ENCODE measurements at places on chromosomes 12 and 14. TPM values are rescaled to one million over a fixed set of nuclear protein-coding genes. Genes with fewer than 3 reads are reported as not detected.

DNA sequence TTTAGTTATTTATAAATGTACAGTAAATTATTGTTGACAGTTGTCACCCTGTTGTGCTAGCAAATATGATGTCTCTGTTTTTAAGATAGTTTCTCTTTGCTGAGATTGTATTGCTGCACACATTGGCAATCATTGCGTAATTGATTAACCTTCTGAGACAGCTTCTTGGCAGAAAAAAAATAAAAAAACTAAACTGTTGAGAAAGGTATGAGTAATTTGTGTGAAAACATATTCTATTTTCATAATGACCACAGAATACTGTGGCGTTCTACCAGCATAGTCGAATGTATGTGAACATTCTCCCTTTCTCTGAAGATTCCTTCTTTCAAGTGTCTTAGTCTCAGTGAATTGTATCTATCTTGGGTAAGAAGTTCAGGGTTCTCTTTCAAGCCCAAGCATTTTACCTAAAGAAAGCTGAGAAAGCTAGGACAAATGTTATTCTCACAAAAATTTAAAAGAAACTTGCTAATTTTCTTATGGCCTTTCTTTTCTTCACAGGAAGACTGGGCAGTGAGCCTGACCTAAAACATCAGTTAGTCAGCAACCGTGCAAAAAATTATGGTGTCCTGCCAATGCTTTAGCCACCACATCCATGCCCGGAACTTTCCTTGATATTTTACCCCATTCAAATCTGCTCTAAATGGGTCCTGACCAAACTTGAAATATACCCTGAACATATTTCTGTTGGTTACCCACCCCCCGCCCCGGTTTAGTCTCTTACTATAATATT lies 69.0 kb upstream of the REP15 start:
- H3K27me3 ChIP-seq, result peaks cover 3% of the 10 kb centered on the region
- H3K27ac ChIP-seq, result no peak overlapping the region
- no peaks in the 10 kb centered on the region for H3K36me3 ChIP-seq

GRCh38 chr12:90943255-90943654 lies 11.7 kb downstream of the CCER1 start:
- DNase-seq, result no peak
- H3K27ac ChIP-seq, result no peak overlapping the region
- no peak overlapping the region for H3K4me3 ChIP-seq
- no peaks in the 10 kb centered on the region for H3K4me1 ChIP-seq

Gene APOF
- total RNA-seq, result not detected

Gene BLTP3B
- total RNA-seq, result 34.1 TPM

Gene ING4
- total RNA-seq, result 10.9 TPM

Gene ADCY6
- total RNA-seq, result 0.18 TPM

GRCh38 chr12:107642240-107642639 lies 43.4 kb upstream of the PWP1 start:
- no peak overlapping the region for H3K27ac ChIP-seq
- no peak for DNase-seq
- no peaks in the 10 kb centered on the region for H3K27me3 ChIP-seq
- no peaks in the 10 kb centered on the region for H3K4me1 ChIP-seq

Gene AICDA
- not detected for total RNA-seq

Gene TIMM9
- 91.6 TPM for total RNA-seq

GRCh38 chr12:77054851-77055250 lies 10.5 kb downstream of the E2F7 start:
- no peaks in the 10 kb centered on the region for H3K4me1 ChIP-seq
- peaks cover 23% of the 10 kb centered on the region for H3K36me3 ChIP-seq
- H3K27ac ChIP-seq, result no peak overlapping the region
- no peaks in the 10 kb centered on the region for H3K27me3 ChIP-seq

- peaks cover 14% of the 10 kb centered on the region for H3K4me1 ChIP-seq
- H3K27me3 ChIP-seq, result peaks cover 6% of the 10 kb centered on the region
- H3K36me3 ChIP-seq, result no peaks in the 10 kb centered on the region
- no peak for DNase-seq
Observed at GRCh38 chr12:6069437-6070093, 54.9 kb downstream of the VWF start.

Gene CLEC4A
- total RNA-seq, result not detected

DNA sequence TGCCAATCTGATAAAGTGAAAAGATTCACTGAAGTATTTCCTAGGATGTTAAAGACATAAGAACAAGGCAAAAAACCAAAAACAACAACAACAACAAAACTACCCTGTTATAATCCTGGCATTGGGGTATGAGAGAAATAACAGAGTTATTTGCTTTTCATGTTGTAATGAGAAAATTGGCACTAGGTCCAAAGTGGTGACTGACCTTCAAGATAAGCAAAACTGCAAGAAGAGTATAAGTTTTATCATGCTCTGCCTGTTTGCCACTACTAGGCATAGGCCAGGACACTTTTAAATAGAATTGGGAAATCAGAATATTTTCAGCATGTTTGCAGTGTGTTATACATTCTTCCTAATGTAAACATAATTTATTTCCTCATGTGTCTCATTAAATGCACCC lies 140.1 kb upstream of the CPM start:
- no peak overlapping the region for H3K27ac ChIP-seq
- peaks cover 6% of the 10 kb centered on the region for H3K4me1 ChIP-seq
- no peaks in the 10 kb centered on the region for H3K36me3 ChIP-seq
- peaks cover 15% of the 10 kb centered on the region for H3K27me3 ChIP-seq

Gene FOS
- total RNA-seq, result 20.0 TPM

DNA sequence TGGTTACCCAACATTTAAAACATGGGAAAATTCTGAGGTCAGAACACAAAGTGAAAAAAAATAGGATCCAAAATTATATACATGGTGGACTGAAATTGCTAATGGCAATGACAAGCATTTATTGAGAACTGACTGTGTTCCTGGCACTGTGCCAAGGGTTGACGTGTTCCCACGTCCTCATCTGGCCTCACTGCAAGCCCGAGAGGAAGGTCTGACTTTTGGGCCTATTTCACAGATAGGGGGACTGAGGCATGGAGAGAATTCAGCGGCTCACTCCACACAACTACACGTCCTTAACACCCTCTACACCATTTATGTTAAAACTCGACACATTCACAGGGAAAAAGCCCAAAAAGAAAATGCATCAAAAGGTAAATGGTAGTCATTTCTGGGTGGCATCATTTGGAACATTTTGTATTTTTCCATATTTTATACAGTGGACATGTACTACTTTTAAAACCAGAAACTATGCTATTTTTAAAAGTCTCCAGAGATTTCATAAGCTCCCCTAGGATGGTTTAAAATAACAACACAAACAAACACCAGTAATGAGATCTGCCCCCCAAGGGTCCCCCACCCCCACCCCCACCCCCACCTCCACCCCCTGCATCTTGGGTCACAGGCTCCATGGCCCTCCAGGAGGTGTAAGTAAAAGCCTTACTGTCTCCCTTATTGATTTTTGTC lies 27.7 kb downstream of the CLMN start:
- no peak overlapping the region for H3K4me3 ChIP-seq
- no peak for DNase-seq
- H3K27ac ChIP-seq, result no peak overlapping the region
- H3K27me3 ChIP-seq, result peaks cover 20% of the 10 kb centered on the region
- peaks cover 4% of the 10 kb centered on the region for H3K4me1 ChIP-seq

GRCh38 chr12:116587270-116587669 lies 28.1 kb downstream of the MAP1LC3B2 start:
- DNase-seq, result no peak
- H3K27ac ChIP-seq, result no peak overlapping the region
- no peak overlapping the region for H3K4me3 ChIP-seq
- no peaks in the 10 kb centered on the region for H3K27me3 ChIP-seq
- peaks cover 5% of the 10 kb centered on the region for H3K4me1 ChIP-seq

GRCh38 chr12:124036171-124036598 lies 63.2 kb downstream of the ZNF664 start:
- no peak overlapping the region for H3K27ac ChIP-seq
- H3K4me1 ChIP-seq, result no peaks in the 10 kb centered on the region
- H3K4me3 ChIP-seq, result no peak overlapping the region
- H3K36me3 ChIP-seq, result no peaks in the 10 kb centered on the region

DNA sequence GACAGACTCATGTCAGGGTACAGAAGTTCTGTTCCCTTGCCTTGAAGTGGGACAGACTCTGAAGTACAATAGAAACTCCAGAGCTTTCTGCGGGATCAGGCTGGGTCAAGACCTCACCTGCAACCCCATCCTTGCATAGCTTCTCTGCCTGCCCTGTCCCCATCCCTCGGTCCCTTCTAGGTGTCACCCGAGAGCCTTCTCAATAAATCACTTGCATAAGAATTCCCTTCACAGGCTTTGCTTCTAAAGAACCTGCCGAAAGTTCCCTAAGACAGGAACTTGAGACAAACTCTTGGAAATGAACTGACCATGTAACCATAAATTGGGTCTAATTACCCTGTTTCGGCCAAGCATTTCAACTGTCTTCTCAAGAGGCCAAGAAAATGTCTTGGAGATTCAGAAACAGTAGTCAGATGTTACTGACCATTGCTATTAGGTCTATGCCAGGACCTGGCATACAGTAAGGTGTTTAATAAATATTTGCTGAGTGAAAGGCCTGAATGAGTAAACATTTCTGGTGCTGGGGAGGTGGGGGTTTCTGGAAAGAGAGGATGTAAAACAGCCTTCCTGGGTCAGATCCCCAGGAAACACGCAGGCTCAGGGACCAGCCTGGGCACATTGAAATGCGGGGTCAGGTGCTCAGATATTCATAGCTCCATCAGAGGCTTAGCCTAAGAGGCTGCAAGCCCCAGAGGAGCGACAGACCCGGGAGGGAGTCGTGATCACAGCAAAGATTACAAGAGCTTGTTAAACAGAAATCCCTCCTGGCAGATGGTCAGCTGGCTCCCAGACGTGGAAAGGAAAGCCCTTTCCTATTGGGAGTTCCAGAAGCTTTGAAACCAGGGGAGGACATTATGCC lies 226.2 kb upstream of the LHX5 start:
- H3K4me1 ChIP-seq, result no peaks in the 10 kb centered on the region
- H3K4me3 ChIP-seq, result no peak overlapping the region
- DNase-seq, result no peak
- H3K27me3 ChIP-seq, result peaks cover 4% of the 10 kb centered on the region

DNA sequence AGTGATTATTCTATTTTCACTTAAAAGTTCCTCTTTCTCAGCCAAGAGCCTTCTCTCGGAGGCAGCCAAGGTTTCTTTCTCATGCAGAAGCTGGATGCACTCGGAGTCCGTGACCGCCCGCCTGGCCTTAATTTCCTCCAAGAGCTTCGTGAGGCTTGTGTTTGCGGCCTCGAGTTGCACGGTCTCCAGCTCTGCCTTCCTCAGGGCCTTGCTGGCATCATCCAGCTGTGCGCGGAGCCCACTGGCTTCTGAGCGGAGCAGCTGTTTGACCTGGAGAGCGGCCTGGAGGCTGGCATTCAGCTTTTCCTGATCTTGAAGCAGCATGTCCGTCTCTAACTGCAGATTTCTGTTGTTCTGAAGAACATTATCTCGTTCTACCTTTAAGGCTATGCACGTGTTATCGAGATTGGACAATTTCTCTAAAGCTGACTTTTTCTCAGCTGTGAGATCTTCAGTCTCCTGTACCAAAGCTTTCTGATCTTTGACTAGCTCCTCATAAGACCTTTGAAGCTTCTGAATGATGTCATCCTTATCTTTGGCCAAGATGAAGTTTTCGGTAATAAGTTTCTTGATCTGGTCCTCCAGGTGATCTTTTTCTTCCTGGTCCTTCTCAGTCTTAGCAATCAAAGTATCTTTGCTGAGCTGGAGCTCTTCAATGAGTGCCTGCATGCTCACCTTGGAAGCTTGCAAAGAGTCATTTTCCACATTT lies 57.2 kb upstream of the VPS33A start:
- no peak overlapping the region for H3K4me3 ChIP-seq
- DNase-seq, result no peak
- H3K27me3 ChIP-seq, result no peaks in the 10 kb centered on the region

- H3K36me3 ChIP-seq, result peaks cover 4% of the 10 kb centered on the region
- H3K27me3 ChIP-seq, result no peaks in the 10 kb centered on the region
- H3K4me3 ChIP-seq, result no peak overlapping the region
- DNase-seq, result no peak
- H3K4me1 ChIP-seq, result peaks cover 3% of the 10 kb centered on the region
- H3K27ac ChIP-seq, result no peak overlapping the region
Observed at GRCh38 chr14:96274543-96274942, 18.5 kb downstream of the BDKRB1 start.

Gene KRT75
- not detected for total RNA-seq

DNA sequence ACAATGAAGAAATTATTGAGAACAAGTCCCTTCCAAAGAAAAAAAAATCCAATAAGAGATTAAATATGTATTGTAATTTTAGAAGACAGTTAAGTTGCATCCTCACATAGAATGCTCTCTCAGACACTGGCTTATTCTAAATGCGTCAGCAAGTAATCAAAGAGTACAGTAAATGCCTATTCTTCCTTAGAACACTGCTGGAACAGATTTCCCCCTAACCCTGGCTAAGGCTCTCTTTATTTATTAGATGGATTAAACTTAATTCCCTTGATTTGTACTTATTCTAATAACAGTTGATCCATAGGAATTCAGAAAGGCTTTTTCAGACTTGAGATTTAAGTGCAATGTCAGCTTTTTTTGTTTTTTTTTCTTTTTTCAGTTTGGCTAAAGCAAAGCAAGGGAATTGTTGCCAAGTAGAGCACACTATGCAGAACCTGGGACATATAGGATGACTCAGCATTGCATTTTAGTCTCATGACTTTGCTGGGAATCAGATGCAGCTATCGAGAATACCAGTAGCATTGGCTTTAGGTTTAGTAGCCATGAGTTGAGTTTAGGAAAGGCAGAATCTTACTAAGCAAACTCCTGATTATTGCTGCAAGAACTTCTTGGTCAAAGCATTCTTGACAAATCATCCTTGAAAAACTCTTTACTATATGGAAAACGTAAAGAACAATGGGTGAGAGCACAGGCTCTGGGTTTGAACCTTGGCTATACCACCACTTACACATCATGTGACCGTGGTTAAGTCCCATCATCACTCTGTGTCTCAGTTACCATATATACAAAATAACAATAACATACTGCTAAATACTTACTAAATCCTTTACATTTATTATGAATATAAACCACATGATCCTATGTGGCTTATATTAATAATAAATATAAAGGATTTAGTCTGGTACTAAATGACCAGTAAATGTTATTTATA lies 26.7 kb downstream of the MED21 start:
- H3K4me3 ChIP-seq, result no peak overlapping the region
- no peaks in the 10 kb centered on the region for H3K27me3 ChIP-seq
- H3K4me1 ChIP-seq, result no peaks in the 10 kb centered on the region
- H3K36me3 ChIP-seq, result peaks cover 4% of the 10 kb centered on the region
- DNase-seq, result no peak

DNA sequence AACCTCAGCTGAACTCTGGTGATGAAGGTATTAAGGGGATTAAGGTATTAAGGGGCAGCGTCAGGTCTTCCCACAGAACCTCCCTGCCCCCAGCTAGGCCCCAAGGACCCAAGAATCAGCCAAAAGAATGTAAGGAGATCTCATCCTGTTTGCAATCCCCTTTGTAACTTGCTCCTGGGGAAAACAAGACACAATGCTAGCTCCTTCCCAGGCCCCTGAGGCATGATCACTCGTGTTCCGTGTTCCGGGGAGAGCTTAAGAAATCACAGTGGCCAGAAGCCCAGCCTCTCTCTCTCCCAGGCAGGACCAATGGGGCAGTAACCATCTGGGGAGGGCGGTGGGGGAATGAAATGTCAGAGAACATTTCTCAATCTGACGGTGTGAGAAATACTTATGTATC lies 33.2 kb downstream of the PIGH start:
- H3K27me3 ChIP-seq, result no peaks in the 10 kb centered on the region
- DNase-seq, result no peak
- H3K4me3 ChIP-seq, result no peak overlapping the region
- H3K36me3 ChIP-seq, result no peaks in the 10 kb centered on the region
- peaks cover 3% of the 10 kb centered on the region for H3K4me1 ChIP-seq

All from activated naive CD8-positive, alpha-beta T cell treated with anti-CD3 and anti-CD28 coated beads for 36 hours (primary cell).